ENCODE measurements at places on chromosomes 11 and 22.

DNA sequence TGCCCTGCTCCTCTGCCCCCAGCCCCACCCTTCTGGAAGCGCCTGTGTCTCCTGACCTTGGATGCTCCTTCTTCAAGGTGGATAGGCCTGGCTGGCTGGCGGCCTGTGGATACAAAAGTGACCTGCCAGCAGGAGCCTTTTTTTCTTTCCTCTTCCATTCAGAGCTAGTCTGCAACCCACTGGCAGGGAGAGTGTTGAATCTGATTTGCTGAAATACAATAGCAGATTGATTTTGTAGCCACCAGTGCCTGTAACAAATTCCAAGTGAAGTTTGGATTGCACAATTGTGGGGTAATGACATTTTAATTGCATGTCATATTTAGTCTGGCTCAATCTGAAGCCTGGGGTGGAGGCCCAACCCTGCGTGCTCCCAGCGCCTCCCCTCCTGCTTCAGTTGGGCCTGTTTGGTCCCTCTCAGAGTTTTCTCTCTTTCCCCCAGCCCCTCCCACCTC lies 97.2 kb downstream of the GRIK4 start:
- DNase-seq = no peak

- DNase-seq = peak; percentile 38
These were observed 420.7 kb upstream of the CADM1 start for GRCh38 chr11:115924744-115925567.

DNA sequence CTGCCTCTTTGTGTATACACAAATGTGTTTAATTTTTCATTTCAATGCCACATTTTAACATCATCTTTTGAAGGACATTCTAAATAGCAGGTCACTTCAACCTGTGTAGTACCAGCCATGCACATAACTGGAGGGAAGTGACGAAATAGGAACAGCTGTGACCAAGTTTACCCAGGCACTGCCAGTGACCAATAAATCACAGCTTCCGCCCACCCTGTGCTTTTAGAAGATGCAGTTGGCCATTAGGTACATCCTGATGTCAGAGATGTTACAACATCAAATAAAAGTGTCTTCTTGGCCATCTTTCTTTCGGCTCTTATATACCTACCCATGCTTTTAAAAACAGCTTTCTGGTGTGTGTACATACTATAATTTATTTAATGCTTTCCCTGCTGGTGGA lies 7.8 kb downstream of the LDLRAD3 start:
- no peak for DNase-seq

- DNase-seq = no peak
These were observed 10.4 kb upstream of the TCF20 start for GRCh38 chr22:42280836-42281235.

GRCh38 chr11:32893343-32894148 lies 935 bp downstream of the QSER1 start:
- peak; percentile 51 for DNase-seq

- DNase-seq = no peak
These were observed 4.5 kb upstream of the TP53I11 start for GRCh38 chr11:44955015-44955738.

DNA sequence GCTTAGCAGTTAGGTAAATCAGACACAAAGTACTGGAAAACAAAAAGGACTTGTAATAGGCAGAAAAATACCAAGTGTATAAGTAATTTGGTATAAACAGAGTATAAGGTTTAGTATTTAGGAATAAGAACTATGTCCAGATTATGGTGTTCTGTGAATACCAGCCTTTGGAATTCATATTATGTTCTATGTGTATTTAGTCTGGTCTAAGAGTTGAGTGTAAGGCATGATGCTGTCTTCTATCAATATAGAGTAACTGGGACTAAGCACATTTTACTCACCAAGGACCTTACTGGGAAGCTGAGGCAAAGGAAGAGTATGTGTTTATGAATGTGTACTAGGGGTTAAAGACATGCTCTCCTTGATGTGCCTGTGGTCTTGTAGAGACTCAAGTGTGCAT lies 9.5 kb downstream of the SDHD start:
- DNase-seq = no peak
